ENCODE measurements at places on chromosomes 4 and X.

- DNase-seq: no peak
These were observed 117.1 kb downstream of the FAM53A start for GRCh38 chr4:1566838-1567518.

DNA sequence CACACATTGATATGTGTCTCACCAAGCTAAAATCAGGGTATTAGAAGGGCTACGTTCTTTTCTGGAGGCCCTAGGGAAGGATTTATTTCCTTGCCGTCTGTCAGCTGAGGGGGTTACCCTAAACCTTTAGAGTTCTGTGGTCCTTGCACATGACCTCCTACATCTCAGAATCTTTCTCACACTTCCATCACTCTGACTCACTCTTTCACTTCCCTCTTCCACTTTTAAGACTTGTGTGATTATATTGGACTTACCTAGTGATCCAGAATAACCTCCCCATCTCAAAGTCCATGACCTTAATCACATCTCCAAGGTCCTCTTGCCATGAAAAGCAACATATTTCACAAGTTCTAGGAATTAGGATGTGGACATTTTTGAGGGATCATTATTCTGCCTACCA, 53.6 kb upstream of the FUNDC1 start:
- no peak for DNase-seq

DNA sequence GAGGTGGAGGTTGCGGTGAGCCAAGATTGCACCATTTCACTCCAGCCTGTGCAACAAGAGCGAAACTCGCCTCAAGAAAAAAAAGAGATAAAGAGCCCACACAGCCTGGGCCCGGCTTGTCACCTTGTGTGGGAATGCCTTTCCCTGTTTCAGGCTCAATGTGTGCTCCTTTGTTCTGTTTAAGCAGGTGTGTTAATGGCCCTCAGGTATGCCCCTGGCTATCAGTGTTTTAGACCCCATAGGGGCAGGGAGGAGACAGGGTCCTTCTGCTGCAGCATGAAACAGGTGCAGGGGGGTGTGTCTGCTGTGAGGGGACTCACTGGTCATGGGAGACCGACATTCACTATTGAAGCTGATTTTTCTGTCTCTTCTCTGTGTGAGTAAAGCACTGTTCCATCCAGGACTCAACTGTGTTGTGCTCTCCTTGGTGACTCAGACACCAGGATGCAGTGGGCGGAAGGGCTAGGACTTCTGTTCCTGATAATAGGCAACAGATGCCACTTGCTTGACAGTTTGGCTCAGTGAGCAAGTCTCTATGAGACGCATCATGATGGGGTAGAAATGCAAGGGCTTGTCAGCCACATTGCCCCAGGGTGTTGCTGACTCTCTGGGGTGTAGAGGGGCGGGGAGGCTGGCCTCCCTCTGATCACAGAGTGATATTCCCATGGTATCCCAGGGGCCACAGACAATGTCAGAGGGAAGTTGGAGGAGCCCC, 15.6 kb upstream of the LAP3 start:
- no peak for DNase-seq

DNA sequence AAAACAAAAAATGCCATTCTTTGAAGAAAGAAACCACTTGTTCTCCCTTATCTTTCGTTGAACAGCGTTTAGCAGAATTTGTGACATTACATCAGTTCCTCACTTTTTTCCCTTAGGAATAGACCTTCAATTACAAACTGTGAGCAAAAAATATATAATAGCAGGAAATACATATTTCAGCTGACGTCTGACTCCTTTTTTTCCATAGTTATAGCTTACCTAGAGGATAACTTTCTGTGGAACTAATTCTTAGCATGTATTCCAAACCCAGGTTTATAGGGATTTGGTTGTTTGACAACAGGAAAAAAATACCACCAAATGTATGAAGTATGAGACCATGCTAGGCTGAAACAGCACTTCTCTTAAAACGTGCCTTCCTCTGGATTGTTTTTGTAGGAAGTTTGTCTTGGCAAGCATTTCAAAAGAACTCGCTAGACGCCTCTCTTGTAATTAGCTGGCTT, 2.0 kb upstream of the LIMCH1 start:
- DNase-seq: no peak

DNA sequence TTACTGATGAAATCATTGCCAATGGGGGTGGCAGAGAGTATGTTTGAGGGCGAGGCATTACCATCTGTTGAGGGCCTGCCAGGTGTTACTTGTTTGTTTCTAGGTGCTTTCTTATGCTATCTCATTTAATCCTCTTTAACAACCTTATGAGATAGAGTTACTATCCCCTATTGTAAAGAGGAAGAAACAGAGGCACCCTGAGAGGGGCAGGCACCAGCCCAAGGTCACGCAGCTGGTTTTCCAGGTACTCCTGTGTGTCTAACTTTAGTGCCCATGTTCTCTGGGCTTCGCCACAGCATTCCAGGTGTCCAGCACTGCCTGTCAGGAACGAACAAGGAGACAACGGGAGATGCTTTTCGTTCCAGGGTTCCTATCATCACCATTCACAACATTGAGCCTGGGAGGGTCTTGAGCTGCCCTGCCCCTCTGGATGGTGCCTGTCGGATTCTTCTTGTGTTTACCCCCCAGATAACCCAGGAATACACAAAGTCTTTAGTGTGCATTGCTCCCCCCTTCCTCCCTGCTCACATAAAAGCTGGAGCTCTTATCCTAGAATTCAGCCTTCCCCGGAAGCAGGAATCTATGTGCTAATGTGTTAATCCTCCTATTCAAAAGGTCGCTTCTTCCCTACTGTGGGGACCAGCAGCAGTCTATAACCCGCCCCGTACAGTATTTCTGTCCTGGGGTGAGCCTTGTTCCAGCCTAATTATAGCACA, 24.9 kb upstream of the GPC4 start:
- DNase-seq: no peak

DNA sequence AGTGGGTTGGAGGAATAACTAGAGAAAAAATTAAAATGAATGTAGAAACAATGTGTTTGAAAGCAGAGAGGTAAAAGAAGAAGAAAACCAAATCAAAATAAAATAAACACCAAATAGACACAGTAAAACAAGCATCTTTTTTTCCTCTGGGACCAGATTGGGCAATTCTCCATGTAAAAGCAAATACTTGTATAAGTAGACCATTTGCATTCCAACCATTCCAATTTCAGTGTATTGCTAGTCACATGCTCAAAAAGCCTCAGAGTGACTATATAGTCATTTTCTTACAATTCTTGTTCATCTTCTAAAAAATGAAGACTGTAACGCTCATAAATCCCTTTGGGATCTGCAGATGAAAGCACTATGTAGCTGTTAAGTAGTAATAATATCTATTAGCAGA, 969.5 kb downstream of the PCDH18 start:
- no peak for DNase-seq

DNA sequence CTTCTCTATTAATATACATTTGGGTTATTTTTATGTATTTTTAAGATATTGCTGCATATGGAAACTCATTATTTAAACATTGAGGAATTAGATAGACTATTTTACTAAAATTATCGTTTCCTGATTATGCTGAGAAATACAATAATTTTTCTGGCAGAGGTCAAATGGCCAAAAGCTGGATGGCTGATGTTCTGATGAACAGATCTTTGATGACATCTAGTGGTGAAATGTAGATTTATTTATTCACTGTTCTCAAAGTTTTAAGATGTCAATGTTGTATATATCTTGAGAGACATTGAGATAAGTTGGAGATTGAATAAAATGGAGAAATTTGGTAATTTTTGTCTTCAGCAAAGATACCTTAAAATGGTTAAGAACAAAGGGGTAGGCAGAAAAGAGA, 96.2 kb downstream of the UGT8 start:
- no peak for DNase-seq

DNA sequence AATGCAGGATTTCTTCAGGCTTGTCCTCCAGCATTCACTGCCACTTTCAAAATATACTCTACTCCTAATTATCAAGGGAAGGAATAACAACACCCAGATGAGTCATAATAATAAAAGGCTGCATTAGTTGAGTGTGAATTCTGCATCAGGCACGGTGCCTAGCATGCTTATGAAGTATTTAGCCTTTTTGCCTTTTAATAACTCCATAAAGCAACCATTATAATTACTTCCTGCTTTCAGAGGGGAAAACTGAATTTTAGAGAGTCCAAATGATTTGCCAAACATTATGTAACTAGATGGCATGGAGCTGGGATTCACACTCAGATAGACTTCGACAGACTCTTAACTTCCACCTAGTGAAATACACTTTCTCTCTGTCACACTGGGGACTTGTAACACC, 2365.5 kb downstream of the PCDH7 start:
- DNase-seq: no peak

- DNase-seq: no peak
These were observed 181.7 kb downstream of the SLC39A8 start for GRCh38 chr4:102163404-102164140.

DNA sequence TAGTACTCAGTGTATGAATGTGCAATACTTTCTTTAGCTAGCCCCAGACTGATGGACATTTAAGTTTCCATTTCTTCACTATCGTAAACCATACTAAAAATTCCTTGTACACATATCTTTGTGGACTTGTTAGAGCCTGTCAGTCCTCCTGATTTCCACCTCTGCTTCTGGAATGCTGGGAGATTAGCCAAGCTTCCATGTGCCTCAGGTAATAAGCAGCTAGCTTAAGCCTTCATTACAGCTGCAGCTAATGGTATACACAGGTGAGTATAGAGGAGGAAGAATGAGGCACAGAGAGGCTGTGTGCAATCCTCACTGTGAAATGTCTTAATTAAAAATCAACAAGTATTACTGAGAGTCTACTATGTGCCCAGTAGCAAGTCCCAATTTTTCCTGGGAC, 9.8 kb downstream of the SMIM9 start:
- DNase-seq: no peak

DNA sequence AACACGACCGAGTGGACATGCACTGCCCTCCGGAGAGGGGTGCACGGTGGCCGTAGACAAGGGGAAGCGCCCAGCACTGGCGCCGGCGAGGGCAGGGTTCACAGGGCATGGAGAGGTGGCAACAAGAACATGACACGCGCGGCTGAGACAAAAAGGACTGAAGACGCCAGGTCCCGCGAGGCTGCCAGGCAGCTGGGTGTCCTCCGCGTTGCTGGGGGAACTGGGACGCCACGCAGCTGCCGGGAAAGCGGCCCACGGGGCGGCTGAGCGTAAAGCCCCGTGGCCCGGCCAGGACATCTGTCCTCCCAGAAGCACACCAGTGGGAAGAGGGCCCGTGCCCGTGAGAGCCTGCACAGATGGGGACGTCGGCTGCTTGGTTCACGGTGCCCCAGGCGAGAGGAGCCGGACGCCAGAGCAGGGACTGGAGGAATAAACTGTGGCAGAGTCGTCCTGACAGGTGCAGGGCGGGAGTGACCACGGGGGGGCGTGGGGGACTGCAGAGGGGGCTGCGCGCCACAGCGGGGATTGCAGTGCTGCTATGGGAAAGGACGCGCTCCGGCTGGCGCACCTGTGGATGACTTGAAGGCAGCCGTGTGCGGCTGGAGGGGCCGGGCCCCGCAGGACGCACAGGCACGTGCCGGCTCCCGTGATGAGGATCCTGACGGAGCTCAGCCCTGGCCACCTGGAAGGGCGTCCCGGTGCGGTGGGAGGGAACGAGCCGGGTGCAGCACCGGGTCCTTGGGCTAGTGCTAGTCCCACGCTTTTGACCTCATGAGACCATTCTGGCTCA, 32.1 kb upstream of the GTPBP6 start:
- no peak for DNase-seq

DNA sequence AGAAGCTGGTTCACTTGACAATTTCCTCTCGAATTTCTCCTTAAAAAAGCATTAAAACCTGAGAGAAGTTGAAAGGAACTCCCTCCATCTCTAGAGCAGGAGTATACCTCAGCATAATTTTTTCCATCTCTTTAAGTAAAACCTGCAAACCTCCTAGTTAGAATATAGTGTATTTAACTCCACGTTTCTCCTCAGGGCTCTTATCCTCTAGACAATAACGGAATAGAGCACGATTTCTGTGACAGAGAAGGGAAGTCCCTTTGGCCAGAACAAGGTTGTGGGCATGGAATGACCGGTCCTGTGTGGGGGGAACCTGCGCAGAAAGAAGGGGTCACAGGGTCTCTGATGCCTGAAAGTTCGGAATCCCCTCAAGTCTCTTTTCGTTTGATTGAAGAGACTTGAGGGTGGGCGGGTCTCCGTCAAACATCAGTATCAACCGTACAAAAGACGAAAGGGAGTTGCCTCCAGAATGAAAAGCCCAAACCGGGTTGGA, 697 bp downstream of the ZNF280C start:
- DNase-seq: no peak
